ENCODE measurements at places on chromosomes 5 and 9.

GRCh38 chr5:176413255-176413565 lies 3.1 kb downstream of the CLTB start:
- no peak for DNase-seq

DNA sequence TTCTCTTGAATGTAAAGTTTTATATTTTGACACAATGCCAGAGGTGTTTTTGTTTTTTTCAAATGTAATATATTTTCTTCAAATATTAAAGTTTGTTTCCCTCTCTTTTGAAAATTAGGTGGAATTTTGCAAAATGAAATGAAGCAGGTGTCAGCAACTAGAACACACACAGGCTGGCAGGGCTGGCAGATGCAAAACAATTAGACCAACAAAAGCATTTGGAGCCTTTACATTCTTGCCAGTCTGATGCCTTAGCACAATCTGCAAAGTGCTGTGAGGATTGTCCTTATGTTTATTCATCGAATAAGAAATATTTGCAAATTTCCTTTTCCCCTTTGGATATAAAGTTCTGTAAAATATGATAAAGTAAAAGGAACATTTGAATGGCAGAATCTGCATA lies 1063.9 kb downstream of the CDH9 start:
- no peak for DNase-seq

DNA sequence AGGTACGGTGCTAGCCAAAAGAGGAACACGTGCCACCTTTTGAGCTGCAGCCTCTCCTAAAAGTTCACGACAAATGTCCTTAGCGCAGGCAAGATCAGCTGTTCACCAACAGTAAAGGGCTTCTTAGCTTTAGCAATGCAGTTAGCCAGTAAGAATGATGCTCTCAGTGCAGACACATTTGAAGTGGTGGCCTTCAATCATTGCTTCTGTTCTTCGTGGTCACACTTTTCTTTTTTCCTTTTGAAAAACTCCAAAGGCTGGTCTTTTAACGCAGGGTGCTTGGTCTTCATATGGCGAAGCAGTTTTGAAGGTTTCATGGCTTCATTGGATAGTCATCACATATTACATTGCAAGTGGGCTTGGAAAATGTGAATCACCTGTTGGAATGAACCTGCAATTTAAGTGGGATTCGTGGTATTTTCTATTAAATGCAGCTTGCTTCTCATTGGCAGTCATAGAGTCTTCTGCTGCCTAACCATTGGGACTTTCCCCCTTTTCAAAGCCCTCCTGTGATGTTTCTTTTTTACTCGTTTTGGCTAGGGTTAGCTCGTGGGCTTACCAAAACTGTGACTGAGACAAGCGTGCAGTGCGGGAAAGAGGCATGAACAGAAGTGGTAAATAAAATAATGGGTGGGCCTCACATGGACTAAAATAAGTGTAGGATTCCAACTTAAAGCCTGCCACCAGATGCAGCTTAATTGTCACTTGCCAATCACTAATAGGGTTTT lies 100.9 kb downstream of the MRPL36 start:
- no peak for DNase-seq

DNA sequence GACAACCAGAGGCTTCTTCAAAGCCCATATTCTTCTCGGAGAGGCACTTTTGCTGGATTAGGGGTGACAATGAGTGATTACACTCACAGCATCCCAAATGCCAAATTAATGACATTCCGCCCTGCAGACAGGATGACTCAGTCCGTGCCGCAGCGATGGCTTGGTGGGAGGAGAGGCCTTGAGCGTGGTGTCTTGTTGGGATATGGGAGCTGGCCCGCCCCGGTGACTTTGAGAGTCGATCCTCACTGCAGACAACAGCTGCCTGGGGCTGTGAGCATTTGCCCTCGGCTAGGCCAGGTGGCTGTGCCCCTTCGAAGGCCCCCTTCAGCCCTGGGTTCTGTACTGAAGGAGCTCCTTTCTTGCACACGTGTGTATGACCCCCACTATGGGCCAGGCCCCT lies 29.8 kb downstream of the OLFM1 start:
- DNase-seq = no peak

DNA sequence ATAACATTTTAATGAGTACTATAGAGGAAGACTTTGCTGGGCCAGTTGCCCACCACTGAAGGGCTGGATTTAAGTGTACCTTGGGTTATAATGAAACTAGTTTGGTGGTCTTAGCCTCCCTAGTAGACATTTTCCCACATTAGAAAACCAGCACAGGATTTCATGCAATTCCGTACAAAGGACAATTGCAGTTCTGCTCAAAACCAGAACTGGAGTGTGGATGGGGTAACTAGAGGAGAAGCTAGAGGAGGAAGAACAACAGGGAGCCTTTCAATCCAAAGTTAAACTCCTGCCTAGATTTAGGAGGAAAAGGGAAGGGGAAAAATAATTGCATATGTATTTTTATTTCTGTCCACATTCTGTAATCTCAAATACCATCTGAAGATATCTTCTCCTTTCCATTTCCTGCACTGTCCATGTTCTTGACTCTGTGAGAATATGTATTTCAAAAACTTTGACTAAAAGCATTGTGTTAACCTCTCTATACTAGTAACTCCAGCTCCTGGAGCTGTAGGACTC lies 97.5 kb upstream of the SSBP2 start:
- DNase-seq = no peak

GRCh38 chr9:97510797-97511654 lies 9.6 kb downstream of the TMOD1 start:
- DNase-seq = no peak

DNA sequence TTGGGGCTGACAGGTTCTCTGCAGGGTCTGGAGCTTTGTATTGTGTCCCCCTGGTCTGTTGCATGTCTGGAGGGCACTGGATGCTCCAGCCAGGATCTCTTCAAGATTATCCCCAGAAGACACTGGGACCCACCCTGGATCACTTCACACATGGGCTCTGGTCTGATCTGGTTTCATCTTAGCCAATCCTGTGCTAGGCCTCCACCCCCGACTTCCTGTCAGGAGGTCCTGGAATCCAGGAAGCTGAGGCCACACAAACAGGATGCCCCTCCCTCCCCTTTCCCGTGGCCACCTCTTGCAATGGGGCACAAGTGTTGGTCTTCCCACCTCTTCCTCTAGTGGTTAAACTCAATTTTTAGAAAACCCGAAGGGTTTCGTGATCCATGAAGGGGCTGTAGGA lies 242.6 kb upstream of the MVB12B start:
- DNase-seq = no peak

- no peak for DNase-seq
These were observed 540.9 kb downstream of the KIF4B start for GRCh38 chr5:155554500-155554899.

DNA sequence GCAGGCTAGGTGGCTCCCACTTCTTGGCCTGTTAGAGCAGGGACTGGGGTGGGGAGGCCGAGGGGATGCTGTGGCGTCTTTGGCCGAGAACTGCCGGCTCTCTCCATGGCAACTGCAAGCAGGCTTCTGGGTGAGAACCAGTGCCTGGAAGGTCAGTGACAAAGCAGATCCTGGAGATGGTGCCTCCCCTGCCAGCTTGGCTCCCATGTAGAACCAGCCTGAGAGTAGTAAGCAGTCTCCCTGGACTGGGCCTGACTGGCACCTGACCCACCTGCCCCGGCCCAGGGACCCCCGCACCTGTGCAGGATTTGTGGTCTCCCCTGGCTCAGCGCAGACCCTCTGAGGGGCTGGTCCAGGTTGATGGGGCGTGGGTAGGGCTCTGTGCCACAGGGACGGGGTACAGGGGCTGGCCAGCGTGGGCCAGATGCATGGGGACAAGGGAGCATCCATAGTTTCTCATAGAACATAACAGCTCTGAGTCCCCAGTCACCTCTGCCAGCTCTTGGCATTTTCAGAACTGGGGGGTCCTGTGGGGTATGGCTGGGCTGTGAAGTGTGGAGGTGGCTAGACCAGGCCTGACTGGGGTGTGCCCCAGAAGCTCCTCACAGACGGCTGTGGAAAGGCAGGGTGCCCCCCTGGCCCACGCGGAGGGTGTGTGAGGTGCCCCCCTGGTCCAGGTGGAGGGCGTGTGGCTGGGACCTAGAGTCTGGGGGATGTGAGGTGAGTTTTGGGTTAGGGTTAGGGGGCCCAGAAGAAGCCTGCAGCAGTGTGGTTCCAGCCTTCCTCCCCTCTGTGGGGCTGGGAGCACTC lies 22.2 kb downstream of the CACNA1B start:
- no peak for DNase-seq

DNA sequence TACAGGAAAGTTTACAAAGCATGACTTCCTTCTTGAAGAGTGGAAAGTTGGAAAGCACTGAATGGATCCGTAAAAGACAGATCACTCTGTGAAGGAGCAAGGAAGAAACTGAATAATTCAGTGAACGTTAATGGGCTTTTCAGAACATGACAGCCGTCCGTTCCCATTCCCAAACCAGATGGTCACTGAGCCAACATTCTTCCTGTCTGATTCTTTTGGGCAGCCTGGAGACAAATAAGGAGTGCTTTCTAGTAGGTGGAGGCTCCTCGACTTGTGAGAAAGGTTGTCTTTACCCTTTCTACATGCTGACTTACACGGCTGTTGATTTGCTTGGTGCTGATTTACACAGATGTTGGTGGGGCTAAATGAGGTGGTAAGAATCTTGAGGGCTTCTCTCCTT lies 51.0 kb upstream of the PAPPA start:
- no peak for DNase-seq

- no peak for DNase-seq
These were observed 802 bp downstream of the CCDC107 start for GRCh38 chr9:35658968-35659220.

- DNase-seq = peak; percentile 36
These were observed 46.3 kb downstream of the STC2 start for GRCh38 chr5:173281910-173282309.

DNA sequence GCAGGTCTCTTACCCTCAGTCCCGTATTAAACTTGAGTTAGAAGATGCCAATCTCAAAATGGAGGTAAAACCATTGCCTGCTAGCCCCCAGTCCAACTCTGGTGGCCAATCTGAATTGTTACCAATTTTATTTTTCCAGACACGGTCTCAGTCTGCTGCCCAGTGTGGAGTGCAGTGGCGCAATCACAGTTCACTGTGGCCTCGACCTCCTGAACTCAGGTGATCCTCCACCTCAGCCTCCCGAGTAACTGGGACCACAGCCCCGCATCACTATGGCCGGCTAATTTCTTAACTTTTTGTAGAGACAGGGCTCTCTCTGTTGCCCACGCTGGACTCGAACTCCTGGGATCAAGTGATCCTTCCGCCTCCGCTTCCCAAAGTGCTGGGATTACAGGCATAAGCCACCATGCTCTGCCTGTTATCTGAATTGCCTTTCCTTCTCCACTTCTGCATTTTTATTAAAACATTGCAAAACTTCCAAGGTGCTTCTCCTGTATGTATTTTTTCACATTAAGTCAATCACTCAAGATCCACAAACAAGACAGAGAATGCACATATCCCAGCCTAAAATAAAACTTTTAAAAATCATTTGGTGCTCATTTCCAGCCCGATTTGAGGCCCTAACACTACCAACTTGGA lies 2.3 kb downstream of the FANCC start:
- DNase-seq = no peak

GRCh38 chr9:134111064-134111463 lies 24.8 kb upstream of the WDR5 start:
- no peak for DNase-seq

DNA sequence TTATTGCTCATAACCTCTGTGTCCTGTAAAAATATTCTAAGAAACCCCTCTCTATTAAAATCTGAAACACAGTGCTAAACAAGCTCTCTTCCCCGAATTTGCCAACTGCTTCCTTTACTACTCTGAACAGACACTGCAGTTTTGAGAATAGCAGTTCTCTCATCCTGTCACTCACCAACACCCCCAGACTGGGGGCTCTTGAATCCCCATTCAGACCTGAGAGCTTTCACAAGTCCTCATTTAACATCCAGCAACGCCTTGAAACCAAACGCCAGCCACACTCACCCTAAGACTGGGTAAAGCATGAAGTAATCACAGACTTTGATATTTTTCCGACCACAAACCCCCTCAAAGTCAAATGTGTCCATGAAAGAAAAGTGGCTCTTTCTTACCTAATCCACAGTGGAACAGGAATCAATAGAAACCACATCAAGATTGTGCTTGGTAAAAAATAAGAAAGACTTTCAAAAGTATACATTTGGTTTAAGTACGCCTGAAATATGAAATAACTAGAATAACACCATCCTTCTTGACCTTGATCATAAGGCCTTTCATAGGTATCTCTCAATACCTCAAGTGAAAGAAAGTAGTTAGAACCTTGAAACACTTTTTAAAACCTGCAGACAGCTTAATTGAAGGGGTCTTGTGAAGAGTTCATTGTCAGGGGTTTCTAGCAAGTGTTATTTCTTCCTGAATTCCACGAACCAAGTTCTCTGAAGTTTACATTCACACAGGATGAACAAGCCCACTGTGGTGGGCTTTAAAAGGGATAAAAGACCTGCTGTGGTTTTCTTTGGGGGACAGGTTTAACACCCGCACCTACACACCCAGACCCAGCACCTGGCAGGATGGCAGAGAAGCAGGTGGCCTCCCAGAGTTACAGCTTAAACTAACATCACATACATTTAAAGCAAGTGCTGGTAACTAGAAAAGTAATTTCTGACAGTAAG lies 412.6 kb downstream of the MLLT3 start:
- no peak for DNase-seq

GRCh38 chr5:111126896-111127295 lies 34.7 kb downstream of the WDR36 start:
- no peak for DNase-seq

- no peak for DNase-seq
These were observed 150.2 kb downstream of the MACROH2A1 start for GRCh38 chr5:135248801-135249231.

DNA sequence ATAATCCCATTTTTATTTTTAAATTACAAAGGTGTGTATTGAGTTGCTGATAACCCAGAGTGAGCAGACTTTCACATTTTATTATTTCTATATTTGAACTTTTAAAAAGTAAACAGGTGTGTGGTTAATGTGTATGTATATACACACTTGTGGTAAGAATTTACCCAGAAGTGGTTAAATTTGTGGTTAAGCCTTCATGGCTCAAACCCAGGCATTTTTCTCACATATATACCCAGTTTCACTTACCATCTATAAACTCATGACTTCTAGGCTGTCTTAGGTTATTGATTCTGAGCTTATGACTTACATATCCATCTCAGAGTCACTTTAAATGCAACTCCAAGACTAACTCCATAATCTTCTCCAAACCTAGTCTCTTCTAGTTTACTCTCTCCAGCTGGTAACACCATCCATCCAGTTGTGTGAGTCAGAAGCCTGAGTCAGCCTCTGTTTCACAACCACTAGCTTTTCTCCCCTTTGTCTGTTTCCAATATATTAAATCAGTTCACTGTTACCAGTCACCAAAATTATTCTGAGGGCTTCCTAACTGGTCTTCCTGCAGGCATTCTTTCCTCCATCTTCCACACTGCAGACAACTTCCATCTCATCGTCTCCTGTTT lies 20.2 kb downstream of the ZBED3 start:
- no peak for DNase-seq

DNA sequence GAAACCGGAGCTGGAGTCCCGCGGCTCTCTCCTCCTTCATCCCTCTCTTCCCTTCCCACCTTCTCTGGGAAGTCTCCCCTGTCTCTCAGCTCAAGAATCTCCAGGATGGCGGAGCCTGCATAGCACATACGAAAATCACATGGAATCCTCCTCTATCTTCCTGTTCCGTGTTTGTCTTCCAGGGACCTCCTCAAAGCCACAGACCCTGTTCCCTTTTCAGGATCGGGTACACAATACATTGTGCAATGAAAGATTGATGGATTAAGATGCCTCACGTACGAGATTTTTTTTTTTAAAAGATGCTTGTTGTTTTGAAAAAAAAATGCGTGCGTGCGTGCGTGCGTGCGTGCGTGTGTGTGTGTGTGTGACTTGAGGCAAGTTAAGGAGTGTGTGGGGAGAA lies 46.6 kb upstream of the OLFM1 start:
- no peak for DNase-seq

- DNase-seq = no peak
These were observed 41.3 kb upstream of the CDH18 start for GRCh38 chr5:20029266-20029665.

GRCh38 chr9:95458666-95459065 lies 58.1 kb downstream of the PTCH1 start:
- no peak for DNase-seq
